ENCODE measurements at places on chromosomes 2 and 18.

GRCh38 chr18:8945514-8945913, 157.0 kb upstream of the NDUFV2 start:
- DNase-seq, result no peak

GRCh38 chr18:6878556-6879297, 149.2 kb downstream of the ARHGAP28 start:
- DNase-seq, result no peak

- DNase-seq, result no peak
Measured at GRCh38 chr2:225771701-225772100, 372.2 kb downstream of the NYAP2 start.

GRCh38 chr18:36372903-36373311, 75.4 kb downstream of the FHOD3 start:
- no peak for DNase-seq

DNA sequence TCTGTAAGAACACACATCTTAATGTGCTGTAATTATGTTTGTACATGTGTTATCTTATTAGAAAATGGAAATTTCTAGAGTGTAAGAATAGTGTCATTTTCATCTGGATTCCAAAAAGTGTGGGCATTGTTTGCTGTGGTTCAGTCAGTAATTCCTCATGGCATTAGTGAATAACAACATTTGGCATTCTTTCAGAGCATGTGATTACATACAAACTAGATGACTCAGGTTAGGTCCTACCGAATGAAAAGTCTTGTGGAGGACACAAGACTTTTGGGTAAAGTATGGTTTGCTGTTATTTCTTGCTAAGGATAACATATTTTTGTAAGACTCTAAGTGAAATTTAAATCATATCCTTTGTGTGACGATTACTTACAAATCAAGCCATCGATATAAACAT, 593.1 kb upstream of the NRXN1 start:
- no peak for DNase-seq

DNA sequence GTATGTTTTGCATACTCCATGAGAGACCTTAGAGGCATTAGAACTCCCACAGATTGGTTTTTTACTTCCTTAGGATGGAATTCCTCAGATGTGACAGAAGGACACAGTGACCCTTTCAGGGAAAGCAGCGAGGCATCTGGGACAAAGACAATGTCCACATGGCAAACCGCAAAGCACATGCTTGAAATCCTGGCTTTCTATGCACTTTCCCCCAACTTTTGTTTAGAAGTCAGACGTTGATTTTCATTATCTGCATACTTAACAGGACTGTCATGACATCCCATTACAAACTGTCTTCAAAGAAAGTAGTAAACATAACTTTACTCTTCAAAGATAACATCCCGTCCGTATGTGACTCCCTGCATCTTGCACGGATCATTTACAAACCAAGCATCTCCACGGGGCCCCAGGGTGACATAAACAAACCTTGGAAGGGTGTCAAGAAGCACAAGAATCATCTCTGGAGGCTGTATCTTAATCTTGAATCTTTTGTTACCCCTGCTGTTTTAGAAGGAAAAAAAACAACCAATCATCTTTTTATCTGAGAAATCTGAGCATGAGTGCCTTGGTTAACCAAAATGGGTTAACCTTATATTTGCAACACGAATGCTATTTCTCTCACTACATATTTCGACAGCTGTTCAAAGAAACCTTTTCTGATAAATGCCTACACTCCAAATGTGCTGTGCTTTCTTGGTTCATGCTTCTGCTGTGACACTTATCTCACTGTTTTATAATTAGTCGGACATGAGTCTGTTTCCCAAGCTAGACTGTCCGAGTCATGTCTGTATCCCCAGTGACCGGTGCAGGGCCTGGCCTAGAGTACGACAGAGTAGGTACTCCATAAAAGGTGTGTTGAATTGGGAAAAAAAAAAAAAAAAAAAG, 90.8 kb downstream of the CCBE1 start:
- DNase-seq, result no peak

DNA sequence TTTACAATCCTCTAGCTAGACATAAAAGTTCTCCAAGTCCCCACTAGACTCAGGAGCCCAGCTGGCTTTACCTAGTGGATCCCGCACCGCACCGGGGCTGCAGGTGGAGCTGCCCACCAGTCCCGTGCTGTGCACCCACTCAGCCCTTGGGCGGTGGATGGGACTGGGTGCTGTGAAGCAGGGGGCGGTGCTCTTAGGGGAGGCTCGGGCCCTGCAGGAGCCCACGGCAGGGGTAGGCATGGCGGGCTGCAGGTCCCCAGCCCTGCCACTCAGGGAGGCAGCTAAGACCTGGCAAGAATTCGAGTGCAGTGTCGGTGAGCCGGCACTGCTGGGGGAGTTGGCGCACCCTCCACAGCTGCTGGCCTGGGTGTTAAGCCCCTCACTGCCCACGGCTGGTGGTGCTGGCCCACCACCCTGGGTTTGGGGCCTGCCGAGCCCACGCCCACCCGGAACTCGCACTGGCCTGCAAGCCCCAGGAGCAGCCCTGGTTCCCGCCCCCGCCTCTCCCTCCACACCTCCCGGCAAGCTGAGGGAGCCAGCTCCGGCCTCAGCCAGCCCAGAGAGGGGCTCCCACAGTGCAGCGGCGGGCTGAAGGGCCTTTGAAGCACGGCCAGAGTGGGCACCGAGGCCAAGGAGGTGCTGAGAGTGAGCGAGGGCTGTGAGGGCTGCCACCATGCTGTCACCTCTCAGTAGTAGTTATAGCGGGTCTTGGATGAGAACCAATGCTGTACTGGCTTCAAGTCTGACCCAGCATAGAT, 255.2 kb downstream of the CDH7 start:
- no peak for DNase-seq

- DNase-seq, result no peak
Measured at GRCh38 chr18:59861963-59862819, 37.6 kb upstream of the PMAIP1 start.

DNA sequence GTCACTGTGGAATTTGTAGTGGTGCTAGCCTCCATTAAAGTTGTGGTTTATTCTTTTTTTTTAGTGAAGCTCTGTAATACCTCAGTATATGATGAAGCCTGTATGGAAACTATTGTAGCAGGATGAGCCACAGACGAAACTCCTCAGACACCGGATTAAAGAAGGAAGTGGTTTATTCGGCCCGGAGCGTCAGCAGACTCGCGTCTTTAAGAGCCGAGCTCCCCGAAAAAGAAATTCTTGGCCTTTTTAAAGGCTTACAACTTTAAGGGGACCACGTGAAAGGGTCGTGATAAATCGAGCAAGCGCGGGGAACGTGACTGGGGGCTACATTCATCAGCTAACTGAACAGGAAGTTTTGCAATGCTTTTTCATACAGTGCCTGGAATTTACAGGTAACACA, 8.1 kb upstream of the CCL20 start:
- DNase-seq, result no peak

- no peak for DNase-seq
Measured at GRCh38 chr2:104312684-104313083, 541.2 kb upstream of the POU3F3 start.

GRCh38 chr2:240714747-240715725, 23.4 kb downstream of the AQP12A start:
- DNase-seq, result no peak

GRCh38 chr2:182477774-182478173, 50.9 kb upstream of the PDE1A start:
- no peak for DNase-seq

DNA sequence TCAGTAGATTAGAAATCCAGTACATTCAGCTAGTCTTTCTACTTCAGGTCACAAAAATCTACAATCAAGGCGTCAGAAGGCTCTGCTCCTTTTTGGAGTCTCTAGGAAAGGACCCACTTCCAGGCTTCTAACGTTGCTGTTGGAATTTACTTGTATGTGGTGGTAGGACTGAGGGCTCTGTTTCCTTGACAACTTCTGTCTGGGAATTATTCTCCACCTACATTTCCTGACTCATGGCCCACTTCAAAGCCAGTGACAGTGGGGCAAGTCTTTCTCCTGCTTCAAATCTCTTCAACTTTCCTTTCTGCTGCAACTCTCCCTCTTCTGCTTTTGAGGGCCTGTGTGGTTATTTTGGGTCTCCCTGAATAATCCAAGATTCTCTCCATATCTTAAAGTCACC, 10.4 kb upstream of the TMX3 start:
- DNase-seq, result no peak

- no peak for DNase-seq
Measured at GRCh38 chr2:80527119-80527518, 222.6 kb upstream of the LRRTM1 start.

DNA sequence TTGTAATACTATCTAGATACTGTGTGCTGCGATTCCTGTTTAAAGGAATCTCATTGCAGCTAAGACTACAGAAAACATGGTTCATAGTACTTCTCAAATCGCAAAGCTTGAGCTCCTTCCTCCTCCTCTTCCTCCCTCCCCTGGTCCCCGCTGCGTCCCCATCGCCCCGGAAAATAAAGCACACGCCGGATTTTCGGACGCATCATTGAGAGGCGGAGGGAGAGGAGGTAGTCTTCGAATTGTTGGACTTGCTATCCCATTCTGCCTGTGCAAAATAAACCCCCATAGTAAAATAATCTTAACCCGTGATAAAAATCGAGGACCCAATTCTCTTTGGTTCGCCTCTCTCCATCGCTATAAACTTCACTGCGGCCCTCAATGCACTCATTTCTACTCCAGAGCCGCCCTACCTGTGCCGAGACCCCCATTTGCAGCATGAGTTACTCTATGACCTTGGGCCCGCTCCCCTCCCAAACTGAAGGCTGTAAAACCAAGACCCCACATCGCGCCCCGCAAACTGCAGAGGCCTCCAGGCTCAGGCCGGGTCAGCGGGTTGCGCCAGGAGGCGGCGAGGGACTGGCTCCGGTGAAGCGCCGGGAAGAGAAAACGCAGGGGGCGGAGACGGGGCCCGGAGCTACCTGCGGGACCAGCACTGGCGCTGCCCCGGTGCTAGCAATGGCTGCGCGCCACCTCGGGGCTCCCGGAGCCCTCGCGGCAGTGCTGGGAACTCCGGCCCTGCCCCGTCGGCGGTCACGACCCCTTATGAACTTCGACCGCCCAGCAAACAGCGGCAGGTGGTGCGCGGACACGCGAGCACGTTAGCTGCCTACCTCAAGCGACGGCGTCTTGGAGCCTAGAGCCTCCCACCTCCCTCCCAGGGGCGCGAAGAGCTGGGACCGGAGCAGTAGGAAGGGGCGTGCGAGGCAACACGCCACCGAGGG, 649 bp downstream of the ESCO1 start:
- DNase-seq, result no peak

DNA sequence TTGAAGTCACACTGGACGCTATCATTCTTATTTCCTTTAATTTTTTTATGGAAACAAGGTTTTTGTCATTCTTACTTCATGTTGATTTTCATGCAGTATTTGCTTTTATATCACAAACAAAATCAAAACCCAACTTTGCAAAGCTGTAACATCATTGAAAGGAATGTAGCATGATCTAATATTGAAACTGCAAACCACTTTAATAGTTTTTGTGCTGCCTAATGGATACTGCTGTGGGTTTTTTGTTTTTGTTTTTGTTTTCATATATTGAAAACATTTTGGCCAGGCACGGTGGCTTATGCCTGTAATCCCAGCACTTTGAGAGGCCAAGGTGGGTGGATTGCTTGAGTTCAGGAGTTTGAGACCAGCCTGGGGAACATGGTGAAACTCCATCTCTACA, 81.6 kb downstream of the MAP2 start:
- no peak for DNase-seq

DNA sequence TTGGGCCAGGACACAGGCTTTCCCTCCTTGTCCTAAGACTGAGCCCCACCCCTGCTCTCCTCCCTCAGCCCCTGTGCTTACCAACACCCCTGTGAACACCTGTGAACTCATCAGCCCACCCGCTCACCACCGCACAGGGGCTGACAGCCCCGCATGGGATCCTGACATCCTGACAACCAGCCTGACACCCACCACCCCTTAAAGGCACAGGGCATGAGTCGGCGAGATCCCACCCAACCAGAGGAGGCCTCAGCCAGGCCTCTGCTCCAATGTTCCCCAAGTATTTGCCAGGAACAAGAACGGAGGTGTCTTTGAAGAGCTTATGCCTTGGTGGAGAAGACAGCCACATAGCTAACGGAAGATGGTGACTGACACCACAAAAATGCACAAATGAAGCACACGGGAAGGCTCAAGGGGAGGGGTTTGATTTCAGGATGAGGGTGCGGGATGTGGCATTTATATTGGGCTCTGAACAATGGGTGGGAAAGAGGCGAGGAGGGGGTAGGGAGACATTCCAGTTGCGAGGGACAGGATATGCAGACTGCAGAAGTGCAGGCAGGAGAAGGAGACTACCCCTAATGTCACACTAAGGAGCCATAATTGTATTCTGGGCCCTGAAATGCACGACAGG, 11.0 kb downstream of the RAB11FIP5 start:
- no peak for DNase-seq

GRCh38 chr18:9336827-9337226, 2.3 kb downstream of the TWSG1 start:
- DNase-seq, result no peak

DNA sequence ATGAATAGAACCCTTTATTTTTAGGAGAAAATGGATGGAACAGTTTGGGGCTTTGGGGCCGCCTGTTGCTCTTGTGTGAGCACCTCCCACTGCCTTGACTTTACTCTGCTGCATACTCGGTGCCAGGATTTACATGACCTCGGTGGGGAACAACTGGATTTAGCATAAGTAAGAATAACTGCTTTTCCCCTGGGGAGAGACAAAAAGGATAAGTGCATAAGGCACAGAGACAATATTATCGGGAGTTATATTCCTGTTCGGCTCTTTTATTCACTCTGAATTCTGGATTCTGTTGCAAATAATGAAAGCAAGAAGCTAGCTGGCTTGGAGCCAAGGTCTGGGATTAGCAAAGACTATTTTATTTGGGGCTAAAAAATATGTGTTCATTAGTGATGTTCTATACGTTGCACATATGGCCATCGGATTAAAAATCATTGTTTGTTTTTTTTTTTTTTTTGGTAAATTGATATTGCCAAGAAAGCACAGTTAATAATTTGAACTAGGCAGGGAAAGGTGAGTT, 69.8 kb downstream of the CYBRD1 start:
- no peak for DNase-seq

DNA sequence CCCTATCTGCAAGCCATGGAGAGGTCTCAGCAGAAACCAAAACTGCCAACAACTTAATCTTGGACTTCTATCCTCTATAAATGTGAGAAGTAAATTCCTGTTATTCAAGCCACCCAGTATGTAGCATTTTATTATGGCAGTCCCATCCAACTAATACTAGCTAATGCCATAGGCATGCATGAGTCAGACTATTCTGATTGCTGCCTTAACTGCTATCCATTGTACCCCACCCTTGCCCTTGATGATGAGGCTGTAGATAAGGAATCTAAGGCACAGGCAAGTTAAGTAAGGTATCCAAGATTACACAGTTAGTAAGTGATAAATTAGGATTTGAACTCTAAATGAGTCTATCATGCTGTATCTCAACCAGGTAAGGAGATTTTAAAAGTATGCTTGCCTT, 223.0 kb downstream of the UBE2E3 start:
- DNase-seq, result no peak

GRCh38 chr2:56687169-56687568, 503.4 kb downstream of the CCDC85A start:
- DNase-seq, result no peak

GRCh38 chr2:189347540-189347939, 93.7 kb upstream of the WDR75 start:
- no peak for DNase-seq

GRCh38 chr2:50538147-50538546, 493.8 kb downstream of the NRXN1 start:
- no peak for DNase-seq

Measured in T follicular helper cell (primary cell).